ENCODE measurements at places on chromosomes 7 and 10.

GRCh38 chr7:93156884-93157283 lies 8.7 kb upstream of the SAMD9L start:
- no peak for DNase-seq

GRCh38 chr10:63628526-63629362 lies 107.5 kb downstream of the REEP3 start:
- no peak for DNase-seq

DNA sequence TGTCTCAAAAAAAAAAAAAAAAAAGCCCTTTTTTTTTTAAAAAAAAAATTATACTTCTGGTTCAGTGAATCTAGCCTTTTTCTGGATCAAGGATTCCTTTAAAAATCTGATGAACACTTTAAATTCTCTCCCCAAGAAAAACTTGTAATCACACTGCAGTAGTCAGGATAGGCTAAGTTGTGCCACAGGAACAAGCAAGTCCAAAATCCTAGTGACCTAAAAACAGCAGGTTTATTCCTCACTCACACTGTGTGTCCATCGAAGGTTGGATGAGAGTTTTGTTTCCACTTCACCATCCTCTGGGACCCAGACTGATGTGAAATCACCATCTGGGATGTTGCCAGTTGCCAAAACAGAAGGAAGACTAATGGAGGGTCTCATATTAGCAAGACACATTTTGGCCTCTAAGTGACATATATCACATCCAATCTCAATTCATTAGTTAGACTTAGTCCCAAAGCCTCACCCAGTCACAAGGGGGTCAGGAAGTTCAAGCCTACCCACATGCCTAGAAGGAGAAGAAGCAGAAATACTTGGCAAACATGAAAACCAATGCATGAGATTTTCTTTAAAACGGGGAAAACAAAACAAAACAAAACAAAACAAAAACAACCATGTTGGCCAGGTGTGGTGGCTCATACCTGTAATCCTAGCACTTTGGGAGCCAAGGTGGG lies 32.7 kb downstream of the CYP17A1 start:
- DNase-seq = no peak

- DNase-seq = no peak
Measured at GRCh38 chr7:50940621-50941020, 157.9 kb upstream of the GRB10 start.

- no peak for DNase-seq
Measured at GRCh38 chr7:155648752-155649339, 4.4 kb downstream of the RBM33 start.

Measured in T-helper 2 cell treated with Interferon-gamma antibody and Interleukin-4, amounts not matched to agents 5 μg/mL and 100 μg/mL, for 36 hours (primary cell).